ENCODE measurements at places on chromosomes 1 and 21. TPM values are rescaled to one million over a fixed set of nuclear protein-coding genes. Genes with fewer than 3 reads are reported as not detected.

- DNase-seq, result no peak
Measured at GRCh38 chr1:61265665-61266064, 183.3 kb downstream of the NFIA start.

DNA sequence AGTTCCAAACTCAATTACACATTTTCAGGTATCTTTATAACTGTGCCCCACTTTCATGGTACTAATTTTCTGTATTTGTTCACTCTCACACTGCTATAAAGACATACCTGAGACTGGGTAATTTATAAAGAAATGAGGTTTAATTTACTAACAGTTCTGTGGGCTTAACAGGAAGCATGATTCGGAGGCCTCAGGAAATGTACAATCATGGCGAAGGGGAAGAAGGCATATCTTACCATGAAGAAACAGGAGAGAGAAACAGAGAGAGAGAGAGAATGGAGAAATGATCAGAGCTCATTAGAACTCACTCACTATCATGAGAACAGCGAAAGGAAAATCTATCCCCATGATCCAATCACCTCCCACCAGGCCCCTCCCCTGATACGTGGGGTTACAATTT is 874.1 kb upstream of the B3GALT2 start:
- DNase-seq, result no peak

- DNase-seq, result no peak
Measured at GRCh38 chr1:108570998-108571401, 11.1 kb downstream of the EEIG2 start.

GRCh38 chr21:39336457-39337008 is 12.4 kb downstream of the HMGN1 start:
- DNase-seq, result no peak

WNT2B gene
- polyA plus RNA-seq, result 1.8 TPM

- DNase-seq, result no peak
Measured at GRCh38 chr1:20123722-20124455, 4.6 kb upstream of the PLA2G2D start.

DNA sequence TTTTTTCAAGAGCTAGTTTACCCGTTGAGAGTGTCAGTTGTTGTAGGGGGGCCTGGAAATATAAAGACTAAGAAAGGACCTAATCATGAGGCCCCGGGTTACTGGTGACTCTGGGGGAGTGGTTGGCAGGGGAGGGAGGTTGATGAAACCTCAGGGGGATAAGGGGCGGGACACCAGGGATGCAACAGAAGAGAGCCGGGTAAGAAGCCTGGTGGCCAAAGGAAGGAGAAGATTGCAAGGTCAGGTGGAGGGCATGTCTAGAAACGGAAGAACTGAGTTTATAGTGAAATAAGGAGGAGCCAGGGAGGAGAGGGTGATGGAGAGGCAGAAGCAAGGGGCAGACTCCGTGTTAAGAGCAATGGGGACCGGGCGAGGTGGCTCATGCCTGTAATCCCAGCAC is 12.5 kb upstream of the SPOCD1 start:
- DNase-seq, result no peak

GRCh38 chr1:168137515-168137821 is 738 bp upstream of the GPR161 start:
- no peak for DNase-seq

CCDC190 gene
- polyA plus RNA-seq, result not detected

GRCh38 chr1:17546946-17547670 is 7.6 kb downstream of the ARHGEF10L start:
- no peak for DNase-seq

DNA sequence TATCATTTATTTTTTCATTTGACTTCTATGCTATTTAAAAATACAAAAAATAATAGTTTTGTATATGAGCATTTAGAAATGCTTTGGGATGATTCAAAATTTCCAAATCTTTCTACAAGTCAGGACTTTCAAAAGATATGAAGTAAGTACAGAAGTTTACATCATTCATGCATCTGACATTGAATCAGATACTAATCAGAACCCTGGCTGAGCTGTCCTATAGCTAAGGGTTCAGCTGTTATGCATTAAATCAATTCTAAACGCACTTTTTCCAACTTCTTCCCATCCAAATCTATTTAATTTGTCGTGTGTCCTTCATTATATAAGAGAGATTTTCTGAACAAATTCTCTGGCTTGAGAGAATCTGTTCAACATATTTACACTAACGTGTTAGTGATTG is 779.4 kb downstream of the LTN1 start:
- no peak for DNase-seq

DNA sequence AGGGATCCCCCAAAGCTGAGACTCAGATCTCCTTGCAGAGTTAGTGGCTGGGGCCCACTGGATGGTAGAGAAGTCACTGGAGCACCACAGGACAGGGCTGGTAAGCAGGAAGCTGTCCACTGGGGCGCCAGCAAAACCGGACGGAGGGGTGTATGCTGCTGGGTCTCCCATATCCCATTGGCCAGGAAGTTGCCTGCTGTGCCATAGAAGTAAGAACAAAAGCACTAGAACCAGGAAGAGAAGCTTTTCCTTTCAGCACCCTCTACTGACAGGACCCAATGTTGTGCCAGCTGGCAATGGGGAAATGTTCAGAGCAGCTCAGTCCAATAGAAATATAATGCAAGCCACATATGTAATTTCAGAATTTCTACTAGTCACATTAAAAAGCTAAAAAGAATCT is 146.6 kb downstream of the SPATA46 start:
- DNase-seq, result no peak

VSIG8 gene
- 0.42 TPM for polyA plus RNA-seq

HUNK gene
- 14.5 TPM for polyA plus RNA-seq

GSTM1 gene
- 3.2 TPM for polyA plus RNA-seq

GRCh38 chr1:171265686-171266085 is 17.4 kb downstream of the FMO1 start:
- DNase-seq, result no peak

DNA sequence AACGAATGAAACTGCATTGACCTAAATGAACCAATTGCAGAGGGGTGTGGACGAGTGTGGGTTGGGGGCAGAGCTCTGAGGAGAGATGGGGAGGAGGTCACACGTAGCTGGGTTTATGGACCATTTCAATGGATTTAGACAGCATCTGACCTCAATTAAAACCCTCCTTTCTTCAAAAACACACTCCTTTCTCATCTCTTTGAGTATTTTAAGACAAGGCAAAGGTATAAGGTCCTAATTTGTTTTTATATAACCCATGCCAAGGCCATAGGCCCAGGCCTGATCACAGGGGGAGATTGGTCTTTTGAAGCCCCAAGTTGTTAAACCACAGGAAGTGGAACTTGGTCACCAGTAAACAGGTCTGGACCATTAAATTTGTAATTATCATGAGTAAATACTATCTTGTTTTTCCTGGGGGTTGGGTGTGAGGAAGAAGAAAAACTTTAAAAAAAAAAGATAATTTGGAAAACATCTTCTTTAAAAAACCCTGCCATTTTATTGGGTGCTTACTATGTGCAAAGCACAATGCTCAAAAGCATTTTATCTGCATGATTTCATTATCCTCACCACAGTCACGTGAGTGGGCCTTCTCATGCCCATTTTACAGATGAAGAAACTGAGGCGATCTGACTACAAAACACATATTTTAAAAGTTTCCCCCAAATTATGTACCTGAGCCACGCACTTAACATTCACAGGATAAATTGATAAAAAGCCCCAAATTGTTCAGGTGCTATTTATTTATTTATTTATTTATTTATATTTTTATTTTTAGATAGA is 8.9 kb upstream of the INAVA start:
- no peak for DNase-seq

DDR2 gene
- polyA plus RNA-seq, result 19.5 TPM

ST3GAL3 gene
- 19.5 TPM for polyA plus RNA-seq

- DNase-seq, result no peak
Measured at GRCh38 chr1:9410737-9411297, 118.1 kb downstream of the SPSB1 start.

GRCh38 chr1:9397997-9398526 is 105.4 kb downstream of the SPSB1 start:
- DNase-seq, result no peak

DNA sequence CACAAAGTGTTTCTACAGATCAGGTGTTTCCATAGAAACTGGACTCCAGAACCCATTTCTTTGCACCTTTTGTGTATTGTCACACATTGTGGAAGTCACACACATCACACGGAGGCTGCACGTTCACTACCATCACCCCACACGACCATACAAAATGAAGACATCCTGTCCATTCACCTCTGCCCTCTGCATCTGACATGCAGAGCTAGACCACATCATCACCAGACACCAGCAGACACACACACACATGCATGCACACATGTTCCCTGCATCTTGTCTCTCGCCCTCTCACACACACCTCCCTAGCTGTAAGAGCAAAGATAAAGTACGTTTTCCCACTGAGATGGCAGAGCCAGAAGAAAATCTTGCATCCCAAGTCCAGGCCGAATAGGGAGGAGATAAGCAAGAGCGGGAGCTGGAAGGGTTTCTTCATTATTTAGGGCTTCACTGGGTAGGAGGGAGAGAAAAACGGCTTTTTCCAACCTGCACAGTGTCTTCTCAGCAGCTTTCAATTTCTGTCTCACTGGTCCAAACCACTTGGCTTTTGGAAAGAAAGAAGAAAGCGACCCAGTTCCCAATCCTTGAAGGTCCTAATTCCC is 709 bp downstream of the PRELP start:
- DNase-seq, result no peak

TTC4 gene
- polyA plus RNA-seq, result 33.8 TPM

GRCh38 chr1:203593723-203594122 is 32.9 kb upstream of the ATP2B4 start:
- DNase-seq, result no peak

GRCh38 chr1:67896826-67897225 is 63.6 kb upstream of the GNG12 start:
- no peak for DNase-seq

- DNase-seq, result no peak
Measured at GRCh38 chr1:198700016-198700392, 61.2 kb downstream of the PTPRC start.

GRCh38 chr1:33234588-33234990 is 21.7 kb upstream of the ZNF362 start:
- no peak for DNase-seq

DNA sequence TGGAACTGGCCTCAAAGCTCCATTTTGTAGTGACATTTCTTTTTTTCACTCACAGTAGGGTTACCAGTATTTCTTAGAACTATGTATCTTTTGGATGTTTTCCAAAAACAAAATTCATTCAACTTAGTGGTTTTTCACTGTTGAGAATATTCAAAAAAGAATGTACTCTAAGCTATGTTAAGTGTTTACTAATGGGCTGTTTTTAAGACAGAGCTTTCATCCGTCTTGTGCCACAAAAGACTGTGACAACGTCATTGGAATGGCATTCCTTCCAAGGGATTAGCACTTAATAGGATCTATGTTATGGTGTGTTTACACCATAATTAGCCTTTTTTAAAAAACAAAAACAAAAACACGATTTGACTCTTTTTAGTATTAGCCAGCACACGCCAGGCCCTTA is 66.8 kb downstream of the TTC3 start:
- DNase-seq, result no peak

FCRL6 gene
- polyA plus RNA-seq, result 0.08 TPM

DNA sequence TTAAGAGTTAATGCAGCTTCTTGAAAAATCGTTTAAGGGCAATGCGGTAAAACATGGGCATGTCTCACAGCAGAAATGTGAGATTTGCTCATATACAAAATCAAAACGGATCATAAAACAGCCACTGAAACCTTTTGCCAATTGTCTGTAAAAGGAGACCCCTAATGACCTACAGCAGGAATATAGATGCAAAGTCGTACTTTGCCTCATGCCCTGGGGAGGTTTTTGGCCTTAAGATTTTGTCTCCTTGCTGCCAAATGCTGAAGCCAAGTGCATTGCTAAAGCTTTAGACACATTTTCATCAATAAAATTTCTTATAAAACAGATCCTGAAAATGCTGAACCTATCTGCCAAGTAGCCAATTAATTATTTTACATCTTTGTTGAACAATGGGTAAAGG is 226.9 kb downstream of the TGFB2 start:
- no peak for DNase-seq

DNA sequence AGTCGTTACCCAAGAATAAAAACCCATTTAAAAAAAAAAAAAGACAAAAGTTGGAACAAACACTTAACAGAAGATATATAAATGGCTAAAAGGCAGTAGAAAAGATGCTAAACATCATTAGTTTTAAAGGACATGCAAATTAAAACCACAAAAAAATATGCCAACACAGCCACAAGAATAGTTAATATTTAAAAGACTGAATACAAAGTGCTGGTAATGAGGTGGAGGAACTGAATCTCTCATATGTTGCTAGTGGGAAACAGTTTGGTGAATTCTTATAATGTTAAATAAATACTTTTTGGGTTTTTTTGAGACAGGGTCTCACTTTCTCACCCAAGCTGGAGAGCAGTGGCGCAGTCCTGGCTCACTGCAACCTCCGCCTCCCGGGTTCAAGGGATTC is 10.0 kb downstream of the LRRC40 start:
- no peak for DNase-seq

LAX1 gene
- 0.27 TPM for polyA plus RNA-seq

DNA sequence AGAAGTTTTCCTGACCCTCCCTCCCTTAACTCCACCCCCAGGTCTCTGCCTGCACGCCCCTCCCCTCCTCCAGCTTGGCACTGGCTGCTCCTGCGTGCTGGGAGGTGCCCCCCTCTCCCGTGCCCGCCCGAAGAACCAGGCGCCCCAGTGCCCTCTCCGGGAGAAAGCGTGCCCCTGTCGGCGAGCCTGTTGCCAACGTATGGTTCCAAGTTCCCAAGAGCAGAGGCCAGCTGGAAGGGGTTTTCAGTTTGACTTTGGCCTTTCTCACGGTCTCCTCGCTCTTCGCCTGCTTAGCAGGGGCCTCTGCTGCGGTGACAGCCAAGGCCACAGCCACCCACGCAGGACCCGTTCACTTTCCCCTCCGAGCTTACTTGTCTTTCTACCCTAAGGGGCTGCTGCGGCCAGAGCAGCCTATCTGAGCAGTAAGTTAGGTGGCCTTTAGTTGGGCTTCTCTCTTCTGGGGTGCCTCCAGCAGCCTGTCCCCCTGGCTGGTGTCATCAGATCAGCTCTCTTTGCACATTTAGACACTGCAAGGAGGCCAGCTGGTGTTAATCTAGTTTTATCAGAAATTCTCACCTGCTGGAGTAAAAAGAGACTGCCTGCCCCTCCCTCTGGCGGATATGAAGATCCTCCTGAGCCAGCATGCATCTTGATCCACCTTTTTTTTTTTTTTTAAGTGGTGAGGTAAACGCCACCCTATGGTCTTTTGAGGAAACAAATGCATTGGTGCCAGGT is 1.5 kb downstream of the STUM start:
- no peak for DNase-seq

NHLH1 gene
- 0.06 TPM for polyA plus RNA-seq

All from right renal cortex interstitium (tissue), 3 donors.